ENCODE measurements at places on chromosomes 3 and 15.

DNA sequence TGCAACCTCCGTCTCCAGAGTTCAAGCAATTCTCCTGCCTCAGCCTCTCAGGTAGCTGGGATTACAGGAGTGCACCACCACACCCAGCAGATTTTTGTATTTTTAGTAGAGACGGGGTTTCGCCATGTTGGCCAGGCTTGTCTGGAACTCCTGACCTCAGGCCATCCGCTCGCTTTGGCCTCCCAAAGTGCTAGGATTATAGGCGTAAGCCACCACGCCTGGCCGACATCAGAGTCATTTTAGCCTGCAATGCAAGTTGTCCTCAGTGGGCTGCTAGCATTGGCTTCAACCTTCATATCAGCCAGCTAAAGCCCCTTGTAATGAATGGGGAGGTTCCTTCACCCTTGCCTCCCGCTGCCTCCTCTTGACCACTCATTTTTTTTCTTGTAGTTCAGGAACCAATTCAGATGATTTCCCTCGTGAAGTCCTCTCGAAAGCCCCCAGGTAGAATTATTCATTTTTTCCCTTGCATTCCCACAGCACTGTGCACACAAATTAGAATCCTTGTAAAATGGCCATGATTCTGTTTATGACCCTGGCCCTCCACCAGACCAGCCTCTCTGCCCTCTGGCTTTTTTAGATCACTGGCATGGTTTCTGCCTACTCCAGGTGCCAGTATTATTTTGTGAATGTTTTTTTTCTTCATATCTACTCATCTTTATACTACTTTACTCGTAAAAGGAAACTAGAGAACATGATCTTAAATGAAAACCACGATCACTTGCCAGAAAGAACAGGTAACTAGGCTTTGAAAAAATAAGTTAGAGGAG lies 29.1 kb downstream of the FLNB start:
- DNase-seq, result no peak

- no peak for DNase-seq
Measured at GRCh38 chr15:69573815-69574475, 121.3 kb downstream of the RPLP1 start.

DNA sequence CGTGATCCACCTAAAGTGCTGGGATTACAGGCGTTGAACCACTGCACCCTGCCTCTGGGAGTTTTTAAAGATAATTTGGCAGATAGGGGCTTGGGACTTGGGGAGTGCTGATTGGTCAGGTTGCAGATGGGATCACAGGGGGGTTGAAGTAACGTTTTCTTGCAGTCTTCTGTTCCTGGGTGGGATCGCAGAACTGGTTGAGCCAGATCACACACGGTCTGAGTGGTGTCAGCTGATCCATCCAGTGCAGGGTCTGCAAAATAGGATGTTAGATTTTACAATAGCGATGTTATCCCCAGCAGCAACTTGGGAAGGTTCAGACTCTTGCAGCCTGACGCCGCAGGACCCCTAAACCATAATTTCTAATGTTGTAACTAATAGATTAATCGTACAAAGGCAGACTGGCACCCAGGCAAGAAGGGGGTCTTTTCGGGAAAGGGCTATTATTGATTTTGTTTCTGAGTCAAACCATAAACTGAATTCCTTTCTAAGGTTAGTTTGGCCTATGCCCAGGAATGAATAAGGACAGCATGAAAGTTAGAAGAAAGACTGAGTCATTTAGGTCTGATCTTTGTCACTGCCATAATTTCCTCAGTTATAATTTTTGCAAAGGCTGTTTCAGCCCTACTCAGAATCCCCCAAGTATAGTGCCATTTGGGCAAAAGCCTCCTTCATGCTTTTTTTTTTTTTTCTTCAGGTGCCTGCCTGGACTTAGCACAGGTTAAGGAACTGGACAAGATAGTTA lies 1.5 kb upstream of the CA12 start:
- DNase-seq, result no peak

DNA sequence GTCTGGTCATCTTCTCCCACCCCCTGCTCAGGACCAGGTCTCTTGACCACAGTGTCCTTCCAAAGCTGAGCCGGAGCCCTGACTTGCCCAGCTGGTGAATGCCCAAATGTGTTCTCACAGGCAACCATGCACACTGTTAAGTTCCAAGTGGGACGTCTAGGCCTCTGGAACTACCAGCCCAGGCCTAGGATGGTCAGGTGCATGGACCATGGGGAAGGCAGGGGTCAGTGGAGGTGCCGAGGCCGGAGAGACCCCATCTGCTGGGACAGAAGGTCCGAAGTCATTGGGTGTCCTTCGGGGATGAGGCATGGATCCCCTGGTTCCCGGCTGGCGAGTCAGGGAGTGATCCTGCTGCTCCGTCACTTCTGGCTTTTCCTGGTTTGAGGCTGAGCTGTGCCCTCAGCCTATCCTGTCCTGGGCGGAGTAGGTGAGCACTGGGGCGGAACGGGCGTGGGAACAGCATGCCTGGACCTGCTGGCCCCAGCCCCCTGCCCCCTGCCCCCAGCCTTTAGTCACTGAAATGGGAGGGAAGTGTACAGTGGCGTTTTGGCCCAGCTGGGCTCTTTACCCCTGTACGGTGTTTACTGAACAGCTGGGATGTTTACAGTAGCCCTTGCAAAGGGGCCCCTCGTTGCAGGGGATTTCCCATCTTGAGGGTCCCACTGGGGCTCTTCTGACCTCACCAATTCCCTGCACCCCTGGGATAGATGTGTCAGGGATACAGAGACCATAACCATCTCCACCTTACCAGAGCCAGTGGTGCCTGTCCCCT lies 12.1 kb downstream of the SEMA3F start:
- no peak for DNase-seq

- peak; percentile 78 for DNase-seq
Measured at GRCh38 chr15:98505611-98506031, 142.7 kb upstream of the IGF1R start.

DNA sequence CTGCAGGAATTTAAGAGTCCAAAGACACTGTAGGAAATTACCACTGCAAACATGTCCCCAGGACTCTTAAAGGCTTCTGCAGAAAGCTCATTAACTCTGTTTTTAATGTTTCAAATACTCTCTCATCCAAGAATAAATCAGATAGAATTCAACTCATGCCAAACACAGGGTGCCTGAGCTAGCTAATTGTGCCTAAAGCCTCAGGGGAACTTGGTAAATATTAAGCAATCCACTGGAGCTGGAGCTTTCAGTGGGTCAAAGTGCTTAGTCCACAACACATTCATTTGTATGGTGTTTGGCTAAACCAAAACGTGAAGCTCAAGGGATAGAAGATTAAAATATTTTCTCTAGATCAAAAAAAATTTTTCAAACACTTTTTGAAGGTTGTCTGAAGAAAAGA lies 131.4 kb downstream of the THRB start:
- no peak for DNase-seq

GRCh38 chr3:73580343-73580742 lies 44.4 kb downstream of the PDZRN3 start:
- no peak for DNase-seq

DNA sequence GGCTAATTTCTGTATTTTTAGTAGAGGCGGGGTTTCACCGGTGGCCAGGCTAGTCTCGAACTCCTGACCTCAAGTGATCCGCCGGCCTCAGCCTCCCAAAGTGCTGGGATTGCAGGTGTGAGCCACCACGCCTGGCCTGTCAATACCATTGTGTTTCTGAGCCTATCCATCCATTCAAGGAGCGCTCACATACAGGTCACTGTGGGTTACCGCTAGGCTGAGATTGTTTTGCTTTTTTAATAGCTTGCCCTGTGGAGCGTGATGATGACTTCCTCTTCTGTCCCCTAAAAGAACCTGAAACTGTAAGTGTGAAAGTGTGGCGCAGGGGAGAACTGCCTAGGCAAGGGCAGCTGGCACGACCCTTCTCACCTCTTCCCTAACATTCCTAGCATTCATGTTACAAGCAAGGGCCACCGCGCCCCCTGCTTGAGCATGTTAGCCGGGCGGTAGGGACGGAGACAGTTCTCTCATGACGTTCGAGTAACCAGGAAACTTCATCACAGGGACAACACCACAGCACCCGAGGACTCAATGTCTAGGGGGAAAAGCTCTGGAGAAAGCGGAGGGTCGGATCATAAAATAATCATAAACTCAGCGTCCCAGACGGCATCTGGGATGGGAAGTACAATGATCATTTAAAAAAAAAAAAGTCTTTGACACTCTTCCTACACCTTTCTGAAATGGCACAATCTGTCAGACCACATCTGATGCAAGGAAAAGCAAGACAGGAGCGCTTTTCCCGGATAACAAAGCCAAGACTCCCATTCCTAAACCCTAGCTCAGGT lies 790 bp downstream of the LAMP3 start:
- no peak for DNase-seq

DNA sequence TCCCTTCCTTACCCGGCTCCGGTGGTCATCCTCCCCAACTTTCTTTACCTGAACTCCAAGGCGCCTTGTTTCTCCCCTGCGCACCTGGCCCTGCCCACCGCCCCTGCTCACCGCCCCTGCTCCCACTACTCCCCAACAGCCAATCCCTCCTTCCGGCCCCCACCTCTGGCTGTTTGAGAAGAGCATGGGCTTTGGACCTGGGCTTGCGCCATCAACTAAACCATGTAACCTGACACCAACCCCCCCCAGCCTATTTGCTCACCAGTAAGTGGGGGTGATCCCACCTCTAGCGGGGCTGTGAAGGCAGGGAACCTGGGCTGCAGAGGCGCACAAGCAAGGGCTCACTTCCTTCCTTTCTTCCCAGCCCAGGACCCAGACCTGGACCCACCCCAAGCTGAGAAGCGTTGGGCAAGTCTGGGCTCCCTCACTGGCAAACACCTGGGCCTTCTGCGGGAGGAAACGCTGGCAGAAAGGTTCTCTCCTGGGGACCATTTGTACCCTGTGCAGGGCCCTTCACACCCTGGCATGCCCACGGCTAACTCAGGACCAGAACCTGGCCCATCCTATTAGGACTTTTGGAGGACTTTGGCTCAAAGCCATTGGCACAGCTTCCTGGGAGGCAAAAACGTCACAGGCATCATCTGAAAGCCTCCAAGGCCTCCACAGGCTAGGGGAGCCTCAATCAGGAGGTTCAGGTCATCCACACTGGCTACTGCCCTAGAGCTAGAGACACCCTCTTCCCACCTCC lies at the start of gene PLXNB1:
Gene PLXNB1 (minus strand): TSS at position 127 of the 748 bp plus-strand sequence. CDS start 5,475 bp downstream, outside the sequence.
- DNase-seq, result no peak

GRCh38 chr15:84082739-84083138 lies 152.8 kb upstream of the GOLGA6L4 start:
- no peak for DNase-seq

DNA sequence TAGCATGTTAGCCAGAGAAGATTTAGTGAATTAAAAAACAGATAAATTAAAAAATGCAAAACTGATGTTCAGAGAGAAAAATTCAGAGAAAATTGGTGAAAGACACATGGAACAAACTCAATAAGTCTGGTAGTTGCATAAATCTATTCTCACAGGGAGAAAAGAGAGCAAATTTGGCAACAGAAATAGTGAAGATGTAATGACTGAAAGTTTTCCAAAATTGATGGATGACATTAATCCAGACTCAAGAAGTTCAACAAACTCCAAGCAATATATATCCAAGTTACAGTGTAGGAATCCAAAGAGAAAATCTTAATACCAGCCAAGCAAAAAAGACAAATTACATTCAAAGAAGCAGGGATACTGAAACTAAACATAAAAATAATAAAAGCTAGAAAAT lies 302.7 kb upstream of the ARPP21 start:
- no peak for DNase-seq

GRCh38 chr15:35399901-35400300 lies 146.1 kb downstream of the DPH6 start:
- DNase-seq, result no peak

DNA sequence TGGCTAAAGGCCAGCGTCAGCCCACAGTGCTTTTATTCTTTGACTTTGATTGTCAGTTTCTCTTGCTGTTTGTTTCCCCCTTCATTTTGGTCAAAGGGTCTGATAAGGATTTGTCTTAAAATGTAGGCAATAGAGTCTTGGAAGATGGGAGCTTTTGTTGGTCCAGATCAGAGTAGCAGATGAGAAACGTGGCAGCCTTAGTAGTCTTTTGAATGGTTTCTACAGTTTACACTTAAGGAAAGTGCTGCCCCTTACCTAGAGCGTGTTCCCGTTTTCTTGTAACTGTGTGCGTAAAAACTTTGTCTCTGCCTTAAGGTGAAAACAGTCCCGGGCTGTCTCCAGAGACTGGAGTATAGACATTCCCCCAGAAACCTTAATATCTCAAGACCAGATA lies 630 bp downstream of the LXN start:
- no peak for DNase-seq

- peak; percentile 5 for DNase-seq
Measured at GRCh38 chr3:23202203-23202920, 765 bp upstream of the UBE2E2 start.

DNA sequence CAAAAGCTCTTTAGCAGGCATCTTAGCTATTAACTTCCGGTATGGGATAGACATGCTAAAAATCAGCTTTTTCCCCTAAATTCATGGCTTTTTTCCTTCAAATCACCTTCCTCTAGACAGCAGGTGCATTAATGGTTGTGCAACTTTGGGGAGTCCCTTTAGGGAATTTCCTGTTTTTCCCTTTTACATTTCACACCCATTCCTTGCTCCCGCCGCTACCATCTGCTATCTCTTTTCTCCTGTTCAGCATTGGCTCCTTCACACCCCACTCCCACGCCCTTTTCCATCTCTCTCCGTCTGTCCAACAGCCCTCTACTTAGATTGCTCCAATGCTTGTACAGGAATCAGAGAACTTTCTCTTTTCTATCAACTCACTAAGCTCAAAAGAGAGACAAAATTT lies 43.4 kb downstream of the FEZF2 start:
- no peak for DNase-seq
